Activated T-helper 1 cell treated with Interleukin-2 at 50 U/mL for 16 hours (primary cell): ENCODE measurements at places on chromosomes 5 and 9.

GRCh38 chr5:74212336-74212735, 428.2 kb downstream of the ENC1 start:
- DNase-seq: no peak

DNA sequence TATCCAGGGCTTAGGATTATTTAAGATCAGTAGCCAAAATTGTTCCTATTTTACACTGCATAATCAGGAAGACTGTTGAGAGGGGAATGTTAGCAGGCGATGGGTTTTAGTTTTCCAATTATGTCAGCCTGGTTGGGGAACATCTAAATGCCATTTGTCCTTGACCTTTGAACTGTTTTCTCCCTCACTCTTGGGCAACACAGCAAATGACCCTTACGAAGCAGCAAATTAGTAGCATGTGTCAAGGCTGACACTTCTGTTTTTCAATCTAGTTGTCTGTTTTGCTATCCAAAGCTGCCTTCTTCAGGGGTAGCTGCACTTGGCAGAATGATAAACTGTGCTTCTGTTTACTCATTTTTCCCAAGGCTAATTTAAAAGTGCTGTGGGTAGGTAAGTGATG, 78.0 kb upstream of the AGXT2 start:
- no peak for DNase-seq

DNA sequence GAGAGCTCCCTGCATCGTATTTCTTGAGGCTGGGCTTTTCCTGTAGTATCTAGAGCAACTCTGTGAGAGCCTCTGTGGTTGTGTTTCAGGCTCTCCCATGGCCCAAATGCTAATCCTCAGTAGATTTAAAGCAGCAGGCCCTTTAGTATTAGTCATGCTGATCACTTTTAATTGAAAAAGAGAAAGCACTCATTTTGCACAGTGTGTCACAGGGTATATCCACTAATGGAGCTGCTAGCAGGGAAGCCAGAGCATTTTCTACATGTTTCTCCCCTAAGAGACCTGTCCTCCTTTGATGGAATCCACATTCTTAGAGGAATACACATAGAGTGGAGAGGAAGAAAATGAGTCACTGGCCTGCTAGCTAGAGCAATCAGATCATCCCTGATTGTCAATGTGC, 348.5 kb downstream of the TMEM232 start:
- no peak for DNase-seq

DNA sequence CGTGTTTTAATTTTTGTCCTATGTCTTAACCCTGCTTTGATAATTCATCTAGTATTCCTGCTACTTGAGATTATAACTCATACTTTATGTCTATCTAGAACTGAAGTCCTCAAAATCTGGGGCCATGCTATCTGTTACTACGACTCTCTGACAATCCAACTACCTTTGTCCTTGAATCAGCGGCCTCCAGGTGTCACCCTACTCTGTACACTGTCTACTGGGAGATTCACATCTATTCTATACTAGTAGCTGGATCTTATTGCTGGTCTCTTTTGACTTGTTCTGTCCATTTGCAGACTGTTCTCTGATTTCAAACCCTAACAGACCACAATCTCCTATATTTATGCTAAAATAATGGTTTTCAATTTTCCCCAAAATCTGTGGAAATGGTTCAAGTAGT, 225.5 kb upstream of the ELAVL2 start:
- DNase-seq: no peak

- DNase-seq: no peak
Observed at GRCh38 chr9:120436983-120437475, 142.9 kb downstream of the CDK5RAP2 start.

- no peak for DNase-seq
Observed at GRCh38 chr9:108889649-108890067, 27.6 kb downstream of the ACTL7A start.

- DNase-seq: no peak
Observed at GRCh38 chr5:164504141-164504772, 998.8 kb downstream of the MAT2B start.
